Endodermal cell (in vitro differentiated cells): ENCODE measurements at places on chromosomes 1 and 21. TPM values are rescaled to one million over a fixed set of nuclear protein-coding genes. Genes with fewer than 3 reads are reported as not detected.

The CRNN gene
- not detected in 3 replicates for total RNA-seq

The SPRR1A gene
- not detected in 3 replicates for total RNA-seq

The PLPP3 gene
- total RNA-seq, result 34.0 and 39.2 TPM in 2 replicates

The PDPN gene
- 40.3 and 43.2 TPM in 2 replicates for total RNA-seq

The CELSR2 gene
- total RNA-seq, result 16.9 to 20.3 TPM (median 20.2 TPM) in 3 replicates

The AMPD1 gene
- not detected in 3 replicates for total RNA-seq

The ITLN2 gene
- 15.8 to 29.7 TPM (median 29.0 TPM) in 3 replicates for total RNA-seq

The RGS7 gene
- 1.1 to 1.5 TPM (median 1.1 TPM) in 3 replicates for total RNA-seq

The ABCD3 gene
- total RNA-seq, result 28.1 and 29.4 TPM in 2 replicates

The TMIGD3 gene
- not detected in 3 replicates for total RNA-seq

The HAO2 gene
- not detected in 2 replicates for total RNA-seq

The TRNAU1AP gene
- total RNA-seq, result 49.6 and 50.7 TPM in 2 replicates

The CAPZA1 gene
- total RNA-seq, result 111 and 116 TPM in 2 replicates
